Cardiac muscle cell (in vitro differentiated cells and primary cell): ENCODE measurements at places on chromosomes 6 and 20. TPM values are rescaled to one million over a fixed set of nuclear protein-coding genes. Genes with fewer than 3 reads are reported as not detected.

The FAM184A gene
- 4.2 and 13.7 TPM in 2 replicates for total RNA-seq

The FUCA2 gene
- 16.1 and 19.8 TPM in 2 replicates for total RNA-seq

The YIPF3 gene
- total RNA-seq, result 145 and 195 TPM in 2 replicates

The BPIFA1 gene
- total RNA-seq, result not detected in 2 replicates

The ANKEF1 gene
- 6.6 and 8.0 TPM in 2 replicates for total RNA-seq

The INSM1 gene
- total RNA-seq, result not detected in 2 replicates

The RFX6 gene
- total RNA-seq, result not detected in 2 replicates

The DUSP22 gene
- 82.4 and 89.3 TPM in 2 replicates for total RNA-seq

The HUS1B gene
- total RNA-seq, result 1.2 and 1.9 TPM in 2 replicates

The PNPLA1 gene
- not detected in 2 replicates for total RNA-seq

The TMEM14A gene
- 10.7 and 12.2 TPM in 2 replicates for total RNA-seq

- peak; percentile 60 for DNase-seq
- H3K36me3 ChIP-seq, result no peaks in the 10 kb centered on the region
- H3K4me1 ChIP-seq, result no peaks in the 10 kb centered on the region
- no peaks in the 10 kb centered on the region for H3K27me3 ChIP-seq
Observed at GRCh38 chr6:153074761-153075160, 56.3 kb downstream of the RGS17 start.

DNA sequence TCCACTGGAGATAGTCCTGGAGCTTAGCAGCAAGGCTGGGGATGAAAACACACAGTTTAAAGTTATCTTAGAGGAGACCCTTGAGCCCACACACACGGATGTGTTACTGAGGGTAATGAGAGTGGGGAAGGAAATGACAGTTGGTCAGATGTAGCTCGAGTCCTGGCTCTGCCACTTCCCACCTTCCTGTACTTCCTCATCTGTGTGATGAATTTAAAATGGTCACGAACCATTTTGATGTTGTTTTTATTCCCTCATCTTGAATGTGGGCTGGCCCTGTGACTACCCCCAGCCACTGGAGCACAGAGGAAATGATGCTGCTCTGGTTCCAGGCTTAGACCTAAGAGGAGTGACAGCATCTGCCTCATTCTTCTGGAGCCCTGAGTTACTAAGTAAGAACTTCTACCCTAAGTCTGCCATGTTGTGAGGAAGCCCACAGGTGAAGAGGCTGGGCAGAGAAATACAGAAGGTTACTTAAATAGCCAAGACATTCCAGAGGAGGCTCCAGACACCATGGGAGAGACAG is 141.2 kb downstream of the NRN1 start:
- no peak for DNase-seq
- peaks cover 8% of the 10 kb centered on the region for H3K27me3 ChIP-seq
- no peak overlapping the region for H3K4me3 ChIP-seq

GRCh38 chr6:33981421-33981820 is 164.5 kb downstream of the GRM4 start:
- no peak overlapping the region for H3K4me3 ChIP-seq
- no peak overlapping the region for H3K27ac ChIP-seq
- H3K36me3 ChIP-seq, result no peaks in the 10 kb centered on the region
- no peak for DNase-seq
- H3K4me1 ChIP-seq, result no peaks in the 10 kb centered on the region

DNA sequence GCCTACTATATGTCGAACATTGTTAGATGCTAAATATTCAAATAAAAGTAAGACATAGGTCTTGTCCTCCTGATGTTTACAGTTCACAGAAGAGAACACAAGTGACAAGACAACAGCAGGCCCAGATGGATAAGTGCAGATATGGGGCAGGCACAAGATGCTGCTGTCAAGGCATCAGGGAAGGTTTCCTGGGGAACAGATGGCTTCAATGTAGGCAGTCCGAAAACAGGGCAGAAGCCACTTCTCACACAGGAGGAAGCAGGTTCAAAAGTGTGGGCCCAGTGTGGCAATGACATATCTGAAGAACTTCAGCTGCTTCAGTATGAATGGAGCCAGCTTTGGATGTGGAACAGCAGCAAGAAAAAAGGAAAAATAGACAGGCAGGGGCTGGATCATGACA is 32.5 kb downstream of the HLA-DPB1 start:
- H3K27ac ChIP-seq, result no peak overlapping the region
- peaks cover 30% of the 10 kb centered on the region for H3K27me3 ChIP-seq
- no peak overlapping the region for H3K4me3 ChIP-seq
- H3K4me1 ChIP-seq, result no peaks in the 10 kb centered on the region

GRCh38 chr20:37821696-37822095 is 81.2 kb upstream of the VSTM2L start:
- DNase-seq, result peak; percentile 58
- no peaks in the 10 kb centered on the region for H3K27me3 ChIP-seq
- no peak overlapping the region for H3K4me3 ChIP-seq
- H3K36me3 ChIP-seq, result no peaks in the 10 kb centered on the region

DNA sequence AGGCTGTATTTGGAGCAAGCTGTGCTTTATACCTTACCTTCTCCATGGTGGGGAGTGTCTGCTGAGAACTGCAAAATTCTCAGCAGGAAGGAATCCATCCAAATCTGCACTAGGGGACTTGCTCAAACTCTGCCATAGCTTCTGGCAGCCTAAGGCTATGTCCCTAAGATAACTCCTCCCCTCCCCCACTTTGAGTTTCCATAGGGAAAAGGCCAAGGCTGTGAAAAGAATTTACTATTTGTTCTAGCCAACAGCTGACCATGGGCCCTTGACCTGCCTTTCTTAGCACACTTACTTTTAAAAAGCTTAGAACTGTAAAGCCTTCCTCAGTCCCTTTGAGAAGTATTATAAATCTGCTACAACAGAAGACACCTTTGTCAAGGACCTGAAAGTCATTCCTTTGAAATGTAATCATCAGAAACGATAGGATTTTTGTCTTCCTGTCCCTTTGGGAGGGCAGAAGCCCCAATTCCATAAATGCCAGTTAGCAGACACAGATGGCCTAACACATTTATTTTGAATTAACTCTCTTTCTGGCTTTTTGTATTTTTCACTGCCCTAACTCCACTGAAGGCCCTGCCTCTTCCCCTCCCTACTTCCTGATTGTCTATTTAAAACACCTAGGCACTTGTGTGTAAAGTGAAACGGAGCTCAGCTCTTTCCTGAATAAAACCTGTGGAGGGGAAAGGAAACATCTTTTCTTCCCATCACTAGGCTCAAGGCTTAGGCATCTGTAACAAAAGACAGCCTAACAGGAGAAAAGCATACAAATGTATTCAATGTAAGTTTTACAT is 157.1 kb downstream of the AKAP7 start:
- H3K27ac ChIP-seq, result peak overlapping the region; percentile 63
- no peak overlapping the region for H3K4me3 ChIP-seq
- no peaks in the 10 kb centered on the region for H3K27me3 ChIP-seq

- H3K4me3 ChIP-seq, result no peak overlapping the region
- peaks cover 12% of the 10 kb centered on the region for H3K36me3 ChIP-seq
- H3K27me3 ChIP-seq, result no peaks in the 10 kb centered on the region
- no peak for DNase-seq
- no peak overlapping the region for H3K27ac ChIP-seq
Observed at GRCh38 chr6:57064809-57065208, 18.3 kb downstream of the KIAA1586 start.

DNA sequence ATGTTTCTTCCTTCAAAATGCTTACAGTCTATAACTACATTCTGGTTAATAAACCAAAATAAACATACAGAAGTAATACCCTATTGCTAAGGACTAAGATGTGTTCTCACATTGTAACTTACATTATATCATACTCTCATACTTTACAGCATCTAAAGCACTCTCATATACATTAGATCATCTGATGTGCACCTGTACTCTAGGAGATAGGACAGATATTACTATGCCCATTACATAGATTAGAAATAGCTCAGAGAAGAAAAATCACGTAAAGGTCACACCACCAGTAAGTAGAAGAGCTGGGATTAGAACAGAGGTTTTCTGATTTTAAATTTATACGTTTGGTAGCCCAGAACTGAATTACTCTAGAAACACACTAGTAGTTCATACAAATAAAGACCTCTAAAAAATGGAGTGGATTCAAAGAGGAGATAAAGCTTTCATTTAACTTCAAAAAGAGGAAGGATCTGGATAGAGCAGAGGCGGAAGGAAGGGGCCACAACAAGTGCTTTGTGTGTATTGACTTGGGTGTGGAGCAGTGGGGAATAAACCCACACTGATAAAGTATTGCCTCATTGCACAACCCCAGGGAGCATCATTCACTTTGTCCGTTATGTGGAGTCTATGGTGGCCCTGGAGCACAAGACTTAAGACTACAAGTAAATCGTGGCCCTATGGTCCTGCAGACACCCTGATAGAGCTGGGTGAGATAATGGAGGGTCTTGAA is 30.9 kb downstream of the SLC2A12 start:
- H3K27ac ChIP-seq, result no peak overlapping the region
- DNase-seq, result no peak
- no peak overlapping the region for H3K4me3 ChIP-seq
- no peaks in the 10 kb centered on the region for H3K27me3 ChIP-seq
- no peaks in the 10 kb centered on the region for H3K36me3 ChIP-seq
- no peaks in the 10 kb centered on the region for H3K4me1 ChIP-seq

GRCh38 chr6:7917729-7918128 is 7.1 kb upstream of the TXNDC5 start:
- no peak overlapping the region for H3K27ac ChIP-seq
- H3K4me1 ChIP-seq, result no peaks in the 10 kb centered on the region
- no peak overlapping the region for H3K4me3 ChIP-seq
- H3K36me3 ChIP-seq, result no peaks in the 10 kb centered on the region
- DNase-seq, result no peak

GRCh38 chr6:163721435-163721834 is 306.9 kb downstream of the QKI start:
- no peak overlapping the region for H3K4me3 ChIP-seq
- H3K27ac ChIP-seq, result no peak overlapping the region
- DNase-seq, result no peak
- no peaks in the 10 kb centered on the region for H3K27me3 ChIP-seq

GRCh38 chr6:158834675-158835385 is 15.7 kb upstream of the EZR start:
- H3K4me3 ChIP-seq, result no peak overlapping the region
- peak overlapping the region; percentile 64 for H3K27ac ChIP-seq
- no peaks in the 10 kb centered on the region for H3K27me3 ChIP-seq
- H3K4me1 ChIP-seq, result peaks cover 14% of the 10 kb centered on the region
- H3K36me3 ChIP-seq, result no peaks in the 10 kb centered on the region

- no peak for DNase-seq
- no peaks in the 10 kb centered on the region for H3K27me3 ChIP-seq
- H3K4me1 ChIP-seq, result no peaks in the 10 kb centered on the region
- no peak overlapping the region for H3K27ac ChIP-seq
- no peaks in the 10 kb centered on the region for H3K36me3 ChIP-seq
Observed at GRCh38 chr6:139081471-139081870, 52.9 kb downstream of the ABRACL start.

- DNase-seq, result peak; percentile 53
- H3K4me3 ChIP-seq, result no peak overlapping the region
- no peaks in the 10 kb centered on the region for H3K27me3 ChIP-seq
- no peaks in the 10 kb centered on the region for H3K36me3 ChIP-seq
Observed at GRCh38 chr6:16727996-16728395, 33.3 kb downstream of the ATXN1 start.

DNA sequence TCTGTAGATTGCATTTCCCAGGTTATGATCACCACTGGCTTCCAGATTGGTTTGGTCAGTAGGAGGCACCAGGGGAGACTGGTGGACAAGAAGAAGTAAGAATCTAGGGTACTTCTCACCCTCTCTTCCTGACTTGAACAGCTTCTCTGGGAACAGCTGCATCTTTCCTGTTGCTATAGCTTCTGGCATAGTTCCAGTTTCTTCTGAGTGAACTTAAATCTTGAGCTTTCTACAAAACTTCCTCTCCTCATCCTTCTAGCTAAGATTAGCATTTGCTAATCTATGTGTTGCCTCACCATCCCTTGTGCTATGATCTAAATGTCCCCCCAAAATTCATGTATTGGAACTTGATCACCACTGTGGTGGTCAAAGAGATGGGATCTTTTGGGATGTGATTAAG is 724.6 kb downstream of the UTRN start:
- no peak overlapping the region for H3K4me3 ChIP-seq
- H3K4me1 ChIP-seq, result peaks cover 29% of the 10 kb centered on the region
- H3K36me3 ChIP-seq, result no peaks in the 10 kb centered on the region
- no peak overlapping the region for H3K27ac ChIP-seq

DNA sequence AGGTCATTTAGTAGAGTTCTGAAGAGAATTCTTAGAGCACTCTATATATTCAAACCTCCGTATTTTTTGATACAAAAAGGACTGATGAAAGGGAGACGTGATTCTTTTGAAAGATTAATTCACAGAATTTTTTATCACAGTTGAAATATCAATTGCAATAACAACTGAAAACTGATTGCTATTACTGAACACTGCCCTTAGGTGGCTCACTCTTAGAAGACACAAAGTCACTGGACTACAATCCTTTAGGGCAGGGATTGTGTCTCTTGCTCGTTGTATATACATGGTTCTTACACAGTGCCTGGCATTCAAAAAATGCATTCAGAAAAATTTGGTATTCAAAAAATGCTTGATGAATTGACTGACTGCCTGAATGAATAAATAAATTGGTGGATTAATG is 17.1 kb upstream of the CALHM6 start:
- no peaks in the 10 kb centered on the region for H3K4me1 ChIP-seq
- H3K27me3 ChIP-seq, result no peaks in the 10 kb centered on the region
- H3K4me3 ChIP-seq, result no peak overlapping the region
- no peak overlapping the region for H3K27ac ChIP-seq
- no peaks in the 10 kb centered on the region for H3K36me3 ChIP-seq

GRCh38 chr6:19268718-19269117 is 568.5 kb upstream of the ID4 start:
- H3K4me1 ChIP-seq, result no peaks in the 10 kb centered on the region
- H3K36me3 ChIP-seq, result no peaks in the 10 kb centered on the region
- no peak overlapping the region for H3K27ac ChIP-seq
- DNase-seq, result no peak
- no peak overlapping the region for H3K4me3 ChIP-seq

- DNase-seq, result no peak
- no peaks in the 10 kb centered on the region for H3K27me3 ChIP-seq
- no peak overlapping the region for H3K4me3 ChIP-seq
- H3K36me3 ChIP-seq, result no peaks in the 10 kb centered on the region
- no peak overlapping the region for H3K27ac ChIP-seq
Observed at GRCh38 chr6:77298283-77298682, 165.0 kb downstream of the HTR1B start.

- no peak overlapping the region for H3K4me3 ChIP-seq
- DNase-seq, result peak; percentile 2
- H3K27me3 ChIP-seq, result no peaks in the 10 kb centered on the region
Observed at GRCh38 chr6:97361286-97361685, 78.3 kb upstream of the MMS22L start.

- H3K27ac ChIP-seq, result peak overlapping the region; percentile 39
- no peak for DNase-seq
- H3K36me3 ChIP-seq, result no peaks in the 10 kb centered on the region
- no peak overlapping the region for H3K4me3 ChIP-seq
- peaks cover 20% of the 10 kb centered on the region for H3K4me1 ChIP-seq
Observed at GRCh38 chr6:154479771-154480639, 30.5 kb downstream of the CNKSR3 start.

GRCh38 chr20:38159566-38159956 is 5.5 kb downstream of the TGM2 start:
- H3K27ac ChIP-seq, result peak overlapping the region; percentile 89
- H3K4me3 ChIP-seq, result no peak overlapping the region
- no peaks in the 10 kb centered on the region for H3K27me3 ChIP-seq
- H3K4me1 ChIP-seq, result peaks cover 34% of the 10 kb centered on the region
- DNase-seq, result no peak
